ENCODE measurements at places on chromosomes 4 and X.

- no peak for DNase-seq
Observed at GRCh38 chrX:20217271-20217670, 49.4 kb downstream of the RPS6KA3 start.

DNA sequence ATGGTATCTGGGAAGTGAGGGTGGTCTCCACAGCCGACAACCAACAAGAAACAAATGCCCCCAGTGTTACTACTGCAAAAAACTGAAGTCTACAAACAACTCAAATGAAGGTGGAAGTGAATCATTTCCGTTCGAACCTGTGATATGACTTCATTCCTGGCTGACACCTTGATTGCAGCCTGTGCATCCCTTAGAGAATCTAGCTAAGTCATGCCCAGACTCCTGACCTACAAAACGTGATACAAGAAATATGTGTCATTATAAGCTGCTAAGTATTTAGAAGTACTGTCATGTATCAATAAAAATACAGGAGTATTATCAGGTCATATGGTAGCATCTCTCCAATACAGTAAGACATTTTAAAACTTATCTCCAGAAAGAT, 959.7 kb upstream of the LCORL start:
- DNase-seq = no peak

DNA sequence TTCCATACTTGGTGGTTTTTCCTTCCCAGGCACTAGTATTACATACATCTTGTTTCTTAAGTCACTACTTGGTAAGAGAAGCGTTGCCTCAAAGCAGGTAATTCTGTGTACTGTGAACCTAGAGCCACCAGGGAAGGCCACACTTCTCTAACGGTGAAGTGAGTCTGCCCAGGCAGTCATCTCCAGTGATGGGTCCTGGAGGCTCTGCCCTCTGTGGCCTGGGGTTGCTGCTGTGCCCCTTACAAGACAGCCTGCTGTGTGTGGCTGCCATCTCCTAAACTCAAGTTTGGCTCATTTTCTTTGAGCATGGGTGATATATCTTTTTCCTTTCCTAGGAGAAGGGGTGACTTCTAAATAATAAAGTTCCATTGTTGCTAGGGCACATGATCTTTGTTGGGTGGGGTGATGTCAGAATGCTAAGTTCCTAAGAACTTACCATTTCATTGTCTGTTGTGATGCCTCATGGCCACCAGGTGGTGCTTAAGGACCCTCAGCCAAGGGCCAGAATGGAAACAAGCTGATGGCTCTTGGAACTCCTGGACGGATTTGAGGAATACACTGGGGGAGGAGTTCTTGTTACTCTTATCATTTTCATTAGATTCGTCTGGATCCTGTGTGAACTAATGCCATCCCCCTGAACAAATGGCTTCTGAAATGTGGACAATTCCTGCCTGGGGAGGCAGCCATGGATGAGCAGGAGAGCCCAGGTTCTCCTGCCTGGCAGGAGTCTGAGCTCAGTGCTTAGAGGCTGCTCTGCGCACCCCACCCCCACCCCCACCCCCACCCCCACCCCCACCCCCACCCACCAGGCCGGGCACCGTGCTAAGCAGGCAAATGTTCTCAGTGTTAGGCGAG, 41.1 kb upstream of the WDR1 start:
- DNase-seq = no peak

GRCh38 chr4:43047058-43047457, 154.5 kb downstream of the GRXCR1 start:
- no peak for DNase-seq

- no peak for DNase-seq
Observed at GRCh38 chr4:183118585-183118984, 19.5 kb downstream of the WWC2 start.

DNA sequence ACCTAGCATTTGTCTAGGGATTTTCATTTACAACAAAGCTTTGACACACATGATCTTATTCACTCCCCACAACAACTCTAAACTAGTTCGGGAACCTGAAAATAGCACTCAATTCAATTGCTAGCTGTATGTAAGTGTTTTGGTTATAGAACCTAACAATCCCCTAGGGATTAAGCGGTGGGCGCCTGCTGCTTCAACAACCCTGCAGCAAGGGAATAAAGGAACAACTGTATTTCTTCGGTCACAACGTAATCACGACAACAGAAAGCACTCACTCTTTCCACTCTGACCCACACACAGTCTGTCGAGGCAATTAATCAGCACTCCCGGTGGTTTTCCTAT, 674 bp upstream of the DIAPH2 start:
- DNase-seq = no peak

GRCh38 chr4:122379239-122379638, 428 bp downstream of the ADAD1 start:
- no peak for DNase-seq

DNA sequence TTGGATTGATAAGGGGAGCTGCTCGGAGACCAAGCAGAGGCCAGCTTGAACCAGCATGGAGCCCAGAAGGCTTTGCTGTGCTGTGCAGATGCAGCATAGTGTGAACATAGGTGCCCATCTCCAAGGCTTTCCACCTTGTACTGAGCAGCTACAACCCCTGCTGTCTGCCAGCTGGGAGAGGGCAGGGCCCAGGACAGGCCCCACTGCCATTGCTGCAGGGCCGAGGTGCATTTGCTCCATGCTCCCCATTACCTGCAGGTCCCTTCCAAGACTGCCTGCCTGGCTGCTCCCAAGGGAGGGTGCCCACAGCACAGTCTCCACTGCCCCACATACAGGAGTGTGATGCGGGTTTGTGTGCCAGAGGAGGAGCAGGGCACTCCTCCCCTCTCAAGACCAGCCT, 1016.0 kb upstream of the INTU start:
- DNase-seq = no peak

- no peak for DNase-seq
Observed at GRCh38 chr4:159764343-159764952, 661.6 kb downstream of the RAPGEF2 start.

GRCh38 chrX:17025621-17026302, 79.3 kb downstream of the REPS2 start:
- no peak for DNase-seq

GRCh38 chr4:185879666-185880312, 67.8 kb upstream of the SORBS2 start:
- no peak for DNase-seq

- DNase-seq = no peak
Observed at GRCh38 chr4:87310691-87311335, 11.9 kb downstream of the HSD17B13 start.

All from dorsolateral prefrontal cortex (tissue), 122 donors.